ENCODE measurements at places on chromosomes 4 and X. TPM values are rescaled to one million over a fixed set of nuclear protein-coding genes. Genes with fewer than 3 reads are reported as not detected.

DNA sequence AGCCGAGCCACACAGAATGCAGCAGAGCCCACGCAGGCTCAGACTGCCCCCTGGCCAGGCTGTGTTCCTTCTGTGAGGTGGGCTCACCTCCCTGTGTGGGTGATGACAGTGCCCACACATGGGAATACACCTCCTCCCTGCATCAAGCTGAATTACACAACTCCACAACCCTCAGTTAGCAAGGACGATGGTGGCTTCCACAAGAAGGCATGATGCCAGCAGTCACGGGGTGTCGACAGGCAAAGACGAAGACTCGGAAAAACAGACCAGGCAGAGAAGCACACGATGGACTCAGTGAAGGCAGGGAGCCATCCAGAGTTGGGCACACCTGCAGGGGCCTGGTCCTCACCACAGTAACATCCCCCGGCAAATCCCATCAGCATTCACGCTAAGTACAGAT is 12.1 kb downstream of the LETM1 start:
- no peak for DNase-seq

GRCh38 chr4:47109379-47109778 is 78.0 kb downstream of the GABRB1 start:
- no peak for DNase-seq

DNA sequence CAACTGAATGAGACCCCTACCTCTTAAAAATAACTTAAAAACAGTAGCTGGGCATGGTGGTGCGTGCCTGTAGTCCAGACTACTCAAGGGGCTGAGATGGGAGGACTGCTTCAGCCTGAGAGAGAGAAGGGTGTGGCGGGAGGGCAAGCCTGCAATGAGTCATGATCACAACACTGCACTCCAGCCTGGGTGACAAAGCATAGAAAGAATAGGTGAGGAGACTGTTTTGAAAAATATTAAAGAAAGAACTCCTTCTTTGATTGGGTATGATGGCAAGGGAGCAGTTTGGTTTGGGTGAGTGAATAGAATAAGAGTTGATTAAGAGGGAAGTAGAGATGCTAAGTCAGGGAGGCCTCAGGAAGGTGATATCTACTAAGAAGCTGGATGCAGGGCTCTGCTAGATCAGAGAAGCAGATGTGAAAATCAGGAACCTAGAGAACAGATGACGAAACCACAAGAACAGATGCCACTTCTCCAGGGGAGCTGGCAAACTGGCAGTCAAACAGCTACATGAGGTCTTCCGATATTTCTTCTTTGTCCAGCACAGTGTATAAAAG is 318.6 kb downstream of the OPHN1 start:
- DNase-seq: no peak

Gene SULT1E1
- 6.0 TPM for total RNA-seq

DNA sequence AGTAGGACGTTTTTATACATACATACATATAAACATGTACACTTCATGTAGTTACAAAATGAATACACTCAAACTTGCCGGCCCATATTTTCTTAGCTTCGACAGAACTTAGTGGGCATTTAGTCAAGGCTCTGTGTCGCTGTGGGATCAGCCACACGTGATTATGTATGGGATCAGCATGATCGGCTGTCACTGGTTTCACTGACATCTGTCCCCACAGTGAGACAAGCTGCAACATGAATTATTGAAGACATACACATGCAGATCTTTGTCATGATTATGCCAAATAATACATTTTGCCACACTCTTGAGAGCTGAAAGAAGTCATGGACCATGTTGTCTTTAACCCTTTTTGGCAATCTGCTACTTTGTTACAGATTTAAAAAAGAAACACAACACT is 38.2 kb upstream of the NAA11 start:
- no peak for DNase-seq

Gene TAF7L
- total RNA-seq: 0.18 TPM

GRCh38 chr4:5510504-5510903 is 197.9 kb downstream of the EVC2 start:
- DNase-seq: no peak

- DNase-seq: no peak
Measured at GRCh38 chrX:136212557-136213111, 38.6 kb downstream of the MAP7D3 start.

- DNase-seq: no peak
Measured at GRCh38 chr4:96173756-96174155, 333.9 kb downstream of the PDHA2 start.

- DNase-seq: no peak
Measured at GRCh38 chr4:18441203-18441590, 419.6 kb upstream of the LCORL start.

DNA sequence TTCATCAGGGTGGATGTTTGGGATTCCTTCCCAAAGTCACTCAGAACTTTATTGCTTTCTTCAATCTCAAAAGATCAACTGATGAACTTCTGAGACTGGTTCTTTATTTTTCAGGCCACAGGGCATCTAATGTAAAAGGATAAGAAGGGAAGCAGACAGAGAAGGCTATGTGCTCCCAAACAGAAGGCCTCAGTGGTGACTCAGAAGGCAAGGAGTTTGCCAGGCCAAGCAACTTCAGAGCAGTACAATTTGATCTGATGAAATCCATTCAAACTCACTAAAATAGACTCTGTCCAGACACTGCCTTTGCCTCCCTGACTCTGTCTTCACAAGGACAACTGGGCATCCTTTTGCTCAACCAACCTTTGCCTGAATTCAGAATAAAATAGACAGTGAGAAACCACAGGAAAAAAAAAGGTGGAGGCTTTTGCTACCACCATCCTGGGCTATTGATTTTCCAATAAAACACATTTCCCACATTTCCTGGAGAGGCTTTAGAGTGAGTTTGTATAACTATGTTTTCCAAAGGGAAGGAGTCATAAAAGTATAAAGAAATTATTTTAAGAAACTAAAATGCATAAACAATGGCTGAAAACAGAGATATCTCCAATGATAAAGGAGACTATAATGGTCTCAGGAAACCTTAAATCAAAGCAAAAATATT is 55.2 kb downstream of the ARHGEF6 start:
- no peak for DNase-seq

DNA sequence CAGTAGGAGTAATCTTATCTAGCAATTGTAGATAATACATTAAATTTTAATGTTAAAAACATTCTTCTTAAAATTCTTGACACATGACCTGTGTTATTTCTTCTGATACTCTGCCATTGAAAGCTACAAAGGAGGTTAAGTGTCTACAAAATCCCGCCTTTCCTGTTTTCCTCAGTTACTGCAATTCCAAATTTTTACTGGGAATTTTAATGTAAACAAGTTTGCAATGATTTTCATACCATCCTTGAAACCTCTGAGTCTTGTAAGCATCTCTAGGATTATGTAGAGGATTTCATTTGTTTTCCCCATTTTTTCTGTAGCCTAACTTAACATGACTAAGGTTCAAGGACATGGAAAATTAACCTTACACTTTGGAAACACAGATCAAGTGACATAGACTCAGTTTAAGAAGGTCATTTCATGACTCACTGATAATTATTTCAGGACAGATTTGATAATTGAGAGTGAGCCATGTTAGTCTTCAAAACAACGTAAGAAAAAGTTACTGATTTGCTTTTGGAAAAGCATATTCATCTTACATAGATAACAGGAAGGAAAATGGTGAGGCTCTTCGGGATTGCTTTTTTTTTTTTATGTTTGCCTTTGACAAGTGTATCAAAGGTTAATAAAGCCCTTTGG is 39.6 kb upstream of the PDLIM5 start:
- no peak for DNase-seq

- no peak for DNase-seq
Measured at GRCh38 chrX:134886002-134886596, 104.7 kb upstream of the SMIM10 start.

- DNase-seq: no peak
Measured at GRCh38 chr4:10694151-10694827, 9.7 kb upstream of the CLNK start.

Gene DNAAF6
- total RNA-seq: not detected

DNA sequence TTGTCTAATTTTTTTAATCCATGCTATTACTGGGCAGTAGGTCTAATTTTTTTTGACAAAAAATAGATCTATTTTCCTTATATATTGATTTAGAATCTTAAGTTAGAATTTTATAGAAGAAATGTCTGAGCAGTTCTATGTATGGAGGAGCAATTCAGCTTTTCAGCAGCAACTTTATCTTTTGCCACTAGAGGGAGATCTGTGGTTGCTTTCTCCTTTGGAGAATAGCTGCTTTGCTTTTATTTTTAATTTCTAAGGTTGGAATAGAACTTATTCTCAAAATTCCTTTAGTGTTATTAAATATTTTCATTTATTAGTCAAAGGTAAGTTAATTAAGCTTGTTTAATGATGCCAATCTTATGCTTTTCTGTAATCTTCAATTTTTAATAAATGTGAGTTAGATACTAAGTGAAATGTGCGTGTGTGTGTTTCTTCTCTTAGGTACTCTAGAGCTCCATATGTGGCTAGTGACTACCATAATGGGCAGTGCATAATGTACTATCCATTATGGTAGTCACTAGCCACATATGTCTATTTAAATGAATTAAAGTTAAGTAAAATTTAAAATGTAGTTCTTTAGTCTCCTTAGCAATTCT is 29.3 kb downstream of the FAM199X start:
- DNase-seq: no peak

Gene CXorf49B
- total RNA-seq: not detected

DNA sequence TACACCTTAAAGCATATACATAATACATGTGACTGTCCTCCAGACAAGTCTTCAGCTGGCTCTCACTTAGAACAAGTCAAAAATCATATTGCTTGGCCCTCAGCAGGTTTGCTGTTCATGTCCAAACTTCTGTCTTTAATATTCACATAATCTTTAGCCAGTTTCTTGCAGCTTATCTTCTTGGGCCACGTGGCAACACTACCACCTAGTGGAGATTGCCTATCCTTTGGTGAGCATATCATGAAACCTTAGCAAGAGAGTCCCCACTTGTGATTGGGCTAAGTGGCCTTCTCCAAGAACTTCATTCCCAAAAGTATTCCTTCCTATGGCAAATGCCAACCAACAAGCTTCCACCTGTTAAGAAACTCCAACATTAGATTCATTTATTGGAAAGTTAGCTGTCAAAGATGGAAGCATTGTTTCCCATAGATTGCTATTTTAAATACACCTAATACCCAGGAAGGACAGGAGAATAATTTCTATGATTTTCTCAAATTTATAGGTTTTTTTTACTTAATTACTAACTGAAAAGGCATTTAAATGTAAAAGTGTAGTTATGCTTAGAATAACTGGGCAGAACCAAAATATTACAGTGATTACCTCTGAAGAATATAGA is 231.9 kb upstream of the INTU start:
- peak; percentile 57 for DNase-seq

Gene FANCB
- total RNA-seq: 1.8 TPM

DNA sequence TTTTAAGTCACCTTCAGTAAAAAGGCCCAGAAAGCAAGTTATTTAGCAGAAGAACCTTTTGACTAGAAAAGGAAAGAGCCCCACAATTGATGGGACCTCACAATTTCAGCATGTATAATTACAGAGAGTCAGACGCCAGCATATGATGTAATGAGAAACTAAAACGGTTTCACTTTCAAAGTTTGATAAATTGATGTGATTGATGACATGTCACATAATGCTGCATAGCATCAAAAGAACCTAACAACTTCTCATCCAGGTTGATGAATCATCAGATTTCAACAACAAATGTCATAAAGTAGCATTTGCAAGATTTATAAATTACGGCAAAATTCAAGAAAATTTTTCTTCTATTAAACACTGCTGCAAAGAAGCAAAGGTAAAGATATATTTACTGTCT is 3.9 kb upstream of the GAR1 start:
- no peak for DNase-seq

GRCh38 chrX:20354505-20354904 is 87.8 kb upstream of the RPS6KA3 start:
- DNase-seq: no peak

DNA sequence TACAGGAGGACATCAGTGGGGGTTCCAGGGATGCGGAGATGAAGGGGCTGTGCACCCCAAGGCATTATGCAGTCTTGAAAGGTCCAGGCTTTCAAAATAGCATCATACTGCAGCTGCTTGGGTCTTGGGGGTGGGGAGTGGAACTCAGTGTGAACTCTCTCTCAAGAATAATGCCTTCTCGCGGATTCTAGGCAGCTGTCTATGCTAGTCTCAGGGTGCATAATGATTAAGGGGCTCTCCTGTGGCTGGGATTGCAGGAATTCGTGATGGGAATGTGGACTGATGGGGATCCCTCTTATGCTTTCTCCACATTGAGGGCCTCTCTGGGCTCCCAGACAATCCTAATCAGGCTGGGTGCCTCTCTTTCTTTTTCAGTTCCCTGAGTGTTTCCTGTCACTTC is 172.2 kb upstream of the ARHGAP24 start:
- DNase-seq: no peak
